Activated CD4-positive, alpha-beta T cell treated with anti-CD3 and anti-CD28 coated beads for 1 hour (primary cell): ENCODE measurements at places on chromosomes 11 and 22.
A peak's percentile ranks its signal among the peaks of the same experiment; 100 is the strongest.

DNA sequence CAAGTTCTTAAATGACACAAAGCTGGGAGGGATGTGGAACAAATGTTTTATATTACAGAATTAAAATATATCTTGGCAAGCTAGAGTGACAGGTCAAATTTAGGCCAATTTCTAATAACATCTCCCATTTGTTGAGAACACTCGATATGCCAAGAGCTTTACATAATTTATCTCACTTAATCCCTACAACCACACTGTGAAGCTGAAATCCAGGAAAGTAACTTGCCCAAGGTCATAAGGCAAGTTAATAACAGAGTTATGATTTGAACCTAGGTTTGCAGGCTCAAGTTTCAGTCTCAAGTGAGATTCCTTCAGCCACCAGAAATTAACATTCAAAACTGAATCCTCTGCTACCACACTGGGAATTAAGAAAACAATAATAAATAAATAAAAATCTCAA is 38.3 kb downstream of the RAB30 start:
- DNase-seq, result no peak

GRCh38 chr11:75896843-75897419 is 81.9 kb downstream of the UVRAG start:
- no peak for DNase-seq

DNA sequence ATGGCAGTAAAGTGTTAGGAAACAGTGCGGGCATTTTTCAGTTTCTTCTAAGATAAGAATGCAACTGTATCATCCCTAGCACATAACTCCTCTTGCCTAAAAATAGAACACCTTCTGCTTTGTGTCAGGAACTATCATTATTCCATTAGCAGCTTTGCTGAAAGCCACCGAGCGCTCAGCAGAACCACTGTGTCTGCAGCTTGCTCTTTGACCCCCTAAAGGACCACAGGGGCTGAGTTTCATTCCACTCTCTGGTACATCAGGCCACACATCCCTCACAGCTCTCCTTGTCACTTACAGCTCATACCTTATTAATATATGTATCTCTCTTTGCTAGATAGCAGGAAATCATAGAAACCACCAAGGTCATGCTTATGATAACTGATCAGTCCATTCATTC is 360.2 kb downstream of the KCNA4 start:
- no peak for DNase-seq

DNA sequence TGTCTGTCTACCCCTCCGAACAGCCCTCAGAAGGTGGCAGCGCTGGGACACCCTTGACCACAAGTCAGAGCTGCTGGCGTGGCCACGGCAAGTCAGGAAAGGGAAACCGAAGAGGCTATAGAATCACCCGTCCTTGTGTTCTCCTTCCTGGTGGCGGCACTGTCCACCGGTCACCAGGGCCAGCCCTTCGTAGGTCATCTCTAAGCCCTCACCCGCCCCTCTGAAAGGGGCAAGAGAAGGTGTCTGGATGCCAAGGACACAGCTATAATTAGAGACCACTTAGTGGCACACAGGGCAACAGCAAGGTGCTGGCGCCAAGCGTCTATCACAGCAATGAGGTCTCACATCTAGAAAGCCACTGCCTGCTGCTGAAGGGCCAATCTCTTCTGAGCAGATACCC is 320.9 kb downstream of the SHANK2 start:
- DNase-seq, result no peak

DNA sequence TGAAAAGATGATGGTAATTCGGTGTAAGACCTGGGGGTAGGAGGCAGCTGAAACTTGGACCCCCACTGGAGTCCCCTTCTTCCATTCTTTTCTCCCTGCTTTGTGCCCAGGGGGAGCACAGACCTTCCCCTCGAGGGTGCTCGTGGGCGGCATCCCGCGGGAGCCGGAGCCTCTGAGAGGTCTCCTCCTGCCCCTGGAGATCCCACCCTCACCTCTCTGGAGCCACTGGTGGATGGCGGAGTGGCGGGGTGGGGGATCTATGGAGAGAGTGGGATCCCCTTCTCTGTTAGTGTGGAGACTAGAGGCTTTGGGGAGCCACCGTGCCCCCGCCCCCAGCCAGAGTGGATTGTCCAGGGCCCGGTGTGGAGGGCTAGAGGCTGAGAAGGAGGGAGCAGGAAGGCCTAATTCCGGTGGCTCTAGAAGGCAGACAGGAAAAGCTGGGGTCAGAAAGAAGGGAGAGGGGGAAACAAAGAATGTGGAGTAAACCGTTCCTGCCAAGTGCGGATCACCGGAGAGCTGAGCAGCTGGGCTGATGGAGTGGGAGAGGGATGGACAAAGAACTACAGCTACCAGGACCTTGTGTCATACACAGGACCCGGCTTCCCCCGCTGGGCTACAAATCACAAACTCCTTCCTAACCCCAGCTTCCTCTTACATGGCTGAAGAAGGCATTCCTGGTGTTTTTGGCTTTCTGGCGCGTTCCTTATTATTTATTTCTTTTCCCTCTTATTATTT is 41.9 kb downstream of the KCNJ1 start:
- no peak for DNase-seq

DNA sequence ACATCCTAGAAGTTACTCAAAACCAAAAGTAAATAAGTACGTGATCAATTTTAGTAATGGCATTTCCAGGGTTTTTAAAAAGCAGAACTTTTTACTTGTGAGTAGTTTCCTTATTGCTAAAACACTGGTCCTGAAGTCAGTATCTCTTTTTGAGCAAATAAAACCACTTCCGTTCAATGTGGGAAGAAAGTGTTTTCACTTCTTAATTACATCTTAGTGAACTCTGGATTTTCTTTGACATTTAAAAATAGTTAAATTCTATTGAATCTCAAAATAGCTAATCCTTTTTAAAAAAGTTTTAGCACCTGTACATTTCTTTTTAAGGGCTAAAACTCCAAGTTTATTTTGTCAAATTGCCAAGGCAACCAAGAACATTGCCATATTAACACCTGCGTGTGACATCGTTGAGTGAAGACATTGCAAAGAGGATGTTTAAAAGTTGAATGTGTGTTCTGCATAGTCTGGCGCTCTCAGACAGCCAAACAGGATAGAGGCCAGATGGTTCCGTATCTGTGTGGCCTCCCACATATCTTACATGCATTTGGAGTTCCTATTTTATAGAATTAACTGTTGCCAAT is 17.2 kb upstream of the OR5B21 start:
- no peak for DNase-seq

DNA sequence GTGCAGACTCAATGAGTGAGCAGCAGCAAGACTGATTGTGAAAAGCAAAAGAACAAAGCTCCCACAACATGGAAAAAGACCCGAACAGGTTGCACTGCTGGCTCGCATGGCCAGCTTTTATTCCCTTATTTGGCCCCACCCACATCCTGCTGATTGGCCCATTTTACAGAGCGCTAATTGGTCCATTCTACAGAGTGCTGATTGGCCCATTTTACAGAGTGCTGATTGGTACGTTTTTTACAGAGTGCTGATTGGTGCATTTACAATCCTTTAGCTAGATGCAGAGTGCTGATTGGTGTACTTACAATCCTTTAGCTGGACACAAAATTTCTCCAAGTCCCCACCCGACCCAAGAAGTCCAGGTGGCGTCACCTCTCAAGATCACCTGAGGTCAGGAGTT is 15.3 kb upstream of the SLC25A1 start:
- no peak for DNase-seq

DNA sequence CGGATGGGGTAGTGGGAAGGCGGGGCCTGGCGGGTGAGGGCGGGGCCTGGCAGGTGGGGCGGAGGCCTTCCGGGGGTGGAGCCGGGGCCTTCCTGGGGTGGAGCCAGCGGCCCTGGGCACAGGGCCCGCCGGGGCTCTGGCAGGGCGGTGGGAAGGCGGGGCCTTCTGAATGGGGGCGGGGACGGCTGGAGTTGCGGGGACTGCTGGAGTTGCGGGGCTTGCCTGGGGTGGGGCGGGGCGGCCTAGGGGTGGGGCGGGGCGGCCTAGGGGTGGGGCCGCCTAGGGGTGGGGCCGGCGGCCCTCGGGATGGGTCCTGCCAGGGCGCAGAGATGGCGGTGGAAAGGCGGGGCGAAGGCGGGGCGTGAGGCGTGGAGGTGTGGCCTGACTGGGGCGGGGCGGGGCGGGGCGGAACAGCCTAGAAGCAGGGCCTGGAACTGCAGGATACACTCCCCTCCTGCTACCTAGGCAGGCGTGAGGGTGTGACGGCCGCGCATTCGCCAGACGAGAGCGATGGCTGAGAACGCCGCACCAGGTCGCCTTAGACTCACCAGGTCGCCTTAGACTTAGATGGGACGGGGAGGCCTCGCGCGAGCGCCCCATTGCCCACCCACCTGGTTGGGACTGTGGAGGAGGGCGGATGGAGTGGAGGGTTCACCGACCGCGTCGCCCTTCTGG is 19.3 kb downstream of the RRP7A start:
- peak; percentile 76 for DNase-seq

DNA sequence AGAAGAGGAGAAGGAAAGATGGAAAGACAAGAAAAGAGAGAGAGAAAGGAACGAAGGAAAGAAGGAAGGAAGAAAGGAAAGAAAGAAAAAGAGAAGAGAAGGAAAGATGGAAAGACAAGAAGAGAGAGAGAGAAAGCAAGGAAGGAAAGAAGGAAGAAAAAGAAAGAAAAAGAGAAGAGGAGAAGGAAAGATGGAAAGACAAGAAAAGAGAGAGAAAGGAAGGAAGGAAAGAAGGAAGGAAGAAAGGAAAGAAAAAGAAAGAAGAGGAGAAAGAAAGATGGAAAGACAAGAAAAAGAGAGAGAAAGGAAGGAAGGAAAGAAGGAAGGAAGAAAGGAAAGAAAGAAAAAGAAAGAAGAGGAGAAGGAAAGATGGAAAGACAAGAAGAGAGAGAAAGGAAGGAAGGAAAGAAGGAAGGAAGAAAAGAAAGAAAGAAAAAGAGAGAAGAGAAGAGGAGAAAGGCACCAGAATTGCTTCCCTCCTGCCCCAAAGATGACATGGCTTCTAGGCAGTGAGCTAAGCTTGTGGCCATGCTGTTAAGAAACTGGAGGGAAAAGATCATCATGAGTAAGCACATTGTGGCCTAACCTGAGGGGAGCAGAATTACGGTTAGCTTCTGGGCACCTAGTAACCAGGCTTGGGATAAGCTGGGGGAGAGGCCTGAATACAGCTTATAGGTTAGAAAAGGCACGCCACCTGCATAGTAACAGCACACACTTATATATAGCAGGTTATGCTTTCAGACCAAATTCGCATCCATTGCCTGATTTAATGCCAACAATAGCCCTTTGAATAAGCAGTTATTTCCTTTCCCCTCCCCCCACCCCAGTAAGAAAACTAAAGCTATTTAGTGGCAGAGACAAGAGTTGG is 2.3 kb upstream of the ST3GAL4 start:
- DNase-seq, result no peak

GRCh38 chr22:19998232-19998951 is 18.2 kb downstream of the ARVCF start:
- no peak for DNase-seq

DNA sequence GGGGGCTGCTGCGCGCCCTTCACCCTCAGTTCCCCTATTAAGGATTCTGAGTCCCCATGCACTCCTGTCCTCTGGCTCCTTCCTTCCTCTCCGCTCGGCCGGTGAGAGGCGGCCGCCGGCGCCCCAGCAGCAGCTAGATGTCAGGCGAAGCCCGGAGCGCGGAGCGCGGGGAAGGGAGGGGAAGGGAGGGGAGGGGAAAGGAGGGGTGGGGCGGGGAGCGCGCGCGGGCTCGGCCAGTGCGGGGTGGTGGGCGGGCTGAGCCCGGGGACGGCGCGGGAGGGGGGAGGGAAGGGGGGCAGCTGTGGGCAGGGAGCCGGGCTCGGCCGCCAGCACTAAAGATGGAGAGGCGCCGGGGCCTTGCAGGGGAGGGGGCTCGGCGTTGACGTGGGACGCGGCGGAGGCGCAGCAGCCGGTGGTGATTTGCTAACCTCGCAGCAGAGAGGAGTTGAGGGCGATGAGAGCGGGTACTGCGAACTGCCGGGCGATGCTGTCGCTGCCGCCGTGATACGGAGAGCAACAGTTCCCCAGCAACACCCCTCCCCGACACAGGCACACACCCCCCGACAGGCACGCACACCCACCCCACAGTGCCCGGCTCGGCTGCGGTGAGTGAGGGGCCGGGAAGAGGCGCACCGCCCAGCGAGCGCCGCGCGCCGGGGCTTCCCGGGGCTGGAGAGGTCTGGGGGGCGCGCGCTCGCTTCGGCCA is at the start of gene ZBTB16:
Gene ZBTB16, plus strand, starts transcription at position 434 of the 706 bp plus-strand sequence. CDS start 3,590 bp downstream, outside the sequence.
- peak; percentile 33 for DNase-seq

DNA sequence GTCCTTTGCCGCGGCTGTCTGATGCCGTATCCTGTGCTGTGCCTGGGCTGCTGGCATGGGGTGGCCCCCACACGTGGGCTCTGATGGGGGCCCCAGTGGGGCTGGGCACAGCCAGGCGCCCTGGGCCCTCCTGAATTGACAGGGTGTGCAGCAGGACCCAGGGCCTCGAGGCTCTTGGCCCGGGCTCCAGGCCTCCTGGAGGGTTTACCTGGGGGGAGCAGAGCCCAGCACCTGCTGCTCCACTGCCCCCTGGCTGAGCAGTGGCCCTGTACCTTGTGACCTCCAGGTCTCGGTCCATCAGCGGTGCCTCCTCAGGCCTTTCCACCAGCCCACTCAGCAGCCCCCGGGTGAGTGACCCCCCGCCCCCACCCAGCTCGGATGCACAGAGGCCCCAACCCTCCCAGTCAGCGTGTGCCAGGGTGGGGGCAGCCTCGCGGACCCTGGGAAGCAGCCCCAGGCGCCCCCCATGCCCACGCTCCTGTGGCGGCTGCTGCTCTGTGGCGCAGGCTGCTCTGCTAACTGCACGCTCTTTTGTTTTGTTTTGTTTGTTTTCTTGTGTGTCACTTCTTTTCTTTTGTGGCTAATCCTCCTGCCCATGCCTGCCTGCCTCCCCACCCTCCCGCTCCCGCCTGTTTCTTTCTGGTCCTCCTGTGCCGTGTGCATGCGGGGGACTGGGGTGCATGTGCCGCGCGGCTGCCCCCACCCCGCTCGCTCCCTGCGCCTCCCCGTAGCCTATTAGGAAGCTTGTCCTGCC is 36.9 kb downstream of the MOB2 start:
- DNase-seq, result no peak

- DNase-seq, result no peak
Measured at GRCh38 chr11:134432776-134433175, 20.7 kb upstream of the B3GAT1 start.

GRCh38 chr11:60992842-60993409 is 21.4 kb downstream of the CD6 start:
- DNase-seq, result no peak

DNA sequence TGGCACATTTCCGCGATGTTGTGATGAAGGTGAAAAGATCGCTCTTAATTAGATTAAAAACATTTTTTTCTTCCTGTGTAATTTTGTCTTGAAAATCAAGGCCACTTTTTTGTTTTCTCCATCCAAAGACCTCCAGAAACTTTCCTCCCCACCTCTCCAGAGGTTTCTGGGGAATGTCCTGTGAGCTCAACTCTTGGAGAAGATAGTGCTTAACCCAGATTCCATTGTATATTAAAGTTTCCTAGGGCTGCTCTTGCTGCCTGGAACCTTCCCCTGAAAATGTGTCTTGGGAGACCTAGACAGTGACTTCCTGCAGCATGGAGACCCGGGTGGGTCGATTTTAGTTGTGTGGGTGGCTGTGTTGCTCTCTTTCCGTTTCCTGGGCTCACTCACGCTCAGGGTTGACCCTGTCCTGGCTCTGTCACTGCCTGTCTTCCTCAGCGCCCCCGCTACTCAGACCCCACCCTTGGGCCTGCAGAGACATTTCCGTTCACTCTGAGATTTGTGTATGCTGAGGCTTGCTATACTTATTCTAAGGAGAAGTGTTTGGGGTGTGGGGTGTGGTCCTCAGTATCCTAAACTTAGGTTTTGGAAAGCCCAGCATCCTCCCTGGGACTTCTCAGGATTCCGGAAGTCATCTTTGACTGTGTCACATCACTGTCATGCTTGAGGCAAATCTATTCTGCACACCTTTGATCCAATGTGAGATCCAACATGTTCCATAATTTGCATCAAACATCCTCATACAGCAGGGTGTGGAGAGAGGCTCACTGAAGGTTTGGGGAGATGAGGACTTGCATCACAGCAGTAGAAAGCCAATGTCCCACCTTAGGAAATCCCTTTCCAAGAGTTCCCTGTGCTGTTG is 47.2 kb downstream of the KCNQ1OT1 start:
- DNase-seq, result no peak
